ENCODE measurements at places on chromosomes 4 and X. TPM values are rescaled to one million over a fixed set of nuclear protein-coding genes. Genes with fewer than 3 reads are reported as not detected.

CENPVL2 gene
- total RNA-seq, result not detected

C4orf50 gene
- total RNA-seq, result not detected

CT83 gene
- not detected for total RNA-seq

MAGEA2B gene
- total RNA-seq, result not detected

PF4V1 gene
- total RNA-seq, result not detected

SYN1 gene
- total RNA-seq, result 0.33 TPM

PAGE5 gene
- not detected for total RNA-seq

TMSB15A gene
- 1.1 TPM for total RNA-seq

ARMCX4 gene
- 0.92 TPM for total RNA-seq

PAGE4 gene
- not detected for total RNA-seq

HPSE gene
- 7.3 TPM for total RNA-seq

CCSER1 gene
- 1.4 TPM for total RNA-seq

RBBP7 gene
- total RNA-seq, result 121 TPM

IL2 gene
- total RNA-seq, result not detected

VCX2 gene
- not detected for total RNA-seq

SEPTIN11 gene
- total RNA-seq, result 50.7 TPM

MAOA gene
- 65.2 TPM for total RNA-seq

MAGEA1 gene
- total RNA-seq, result not detected

RPA4 gene
- total RNA-seq, result not detected

MAGEC1 gene
- not detected for total RNA-seq

BMX gene
- total RNA-seq, result 0.07 TPM

OPRPN gene
- not detected for total RNA-seq

SPANXN4 gene
- total RNA-seq, result not detected

STPG2 gene
- total RNA-seq, result not detected

ANOS1 gene
- 0.56 TPM for total RNA-seq

XK gene
- 0.28 TPM for total RNA-seq

APOO gene
- total RNA-seq, result 19.7 TPM
